ENCODE measurements at places on chromosomes 5 and 9.

DNA sequence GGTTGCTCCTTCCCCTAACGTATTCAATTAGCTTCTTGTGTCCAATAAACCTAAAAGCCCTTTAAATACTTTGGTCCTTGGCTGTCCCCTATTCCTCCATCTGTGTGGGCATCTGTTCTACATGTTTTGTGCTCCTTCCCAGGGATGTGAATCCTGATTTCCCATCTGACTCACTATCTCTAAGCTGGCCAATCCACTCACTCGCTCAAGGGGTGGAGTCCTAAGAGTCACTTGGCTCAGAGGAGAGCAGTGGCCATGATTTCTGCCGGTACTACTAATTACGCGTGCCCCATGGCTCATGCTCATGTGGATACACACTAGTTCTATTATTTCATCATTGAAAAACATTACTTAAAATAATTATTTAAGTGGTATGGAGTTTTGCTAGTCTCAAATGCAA, 89.6 kb downstream of the TAF11L14 start:
- no peak for DNase-seq

GRCh38 chr9:79574136-79574535, 2.4 kb downstream of the TLE4 start:
- no peak for DNase-seq

DNA sequence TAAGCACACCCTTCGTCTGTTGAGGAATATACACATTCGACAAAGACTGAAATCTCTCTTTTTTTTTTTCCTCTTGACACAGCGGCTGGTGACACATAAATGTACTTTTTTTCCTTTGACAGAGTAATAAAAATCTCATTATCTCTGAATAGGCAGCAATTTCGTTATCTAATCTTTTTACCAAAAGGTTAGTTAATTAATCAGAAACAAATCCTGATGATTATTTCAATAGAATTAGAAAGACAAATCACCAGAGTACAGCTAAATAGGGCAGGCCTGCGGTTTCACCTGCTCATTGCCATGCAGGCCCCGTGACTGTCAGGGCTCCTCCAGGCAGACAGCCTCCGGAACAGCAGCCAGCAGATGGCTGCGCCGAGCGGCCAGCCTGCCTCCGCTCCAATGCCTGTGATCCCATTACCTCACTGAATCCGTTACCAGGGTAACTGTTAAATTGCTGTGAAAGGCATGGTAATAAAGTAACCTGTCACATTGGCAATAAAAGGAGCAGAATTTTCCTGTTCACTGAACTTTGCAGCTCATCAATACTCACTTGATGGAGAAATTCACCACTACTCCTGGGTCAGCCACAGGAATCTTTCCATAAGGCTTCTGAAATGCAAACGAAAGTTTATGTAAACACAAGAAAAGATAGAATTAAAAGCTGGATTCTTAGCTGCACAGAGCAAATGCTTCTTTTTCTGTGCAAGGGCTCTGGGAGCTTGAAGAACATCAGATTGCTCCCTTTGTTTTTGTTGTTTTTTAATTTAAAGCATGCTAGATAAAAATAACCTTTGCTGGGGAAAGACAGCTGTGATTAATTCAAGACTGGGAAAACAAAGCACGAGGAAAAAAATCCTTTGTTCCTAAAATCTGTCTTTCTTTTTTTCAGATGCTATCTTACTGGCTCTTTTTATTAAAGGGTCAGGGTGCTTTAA, 666.4 kb upstream of the ZNF608 start:
- DNase-seq = no peak

- no peak for DNase-seq
These were observed 352.9 kb downstream of the CDH10 start for GRCh38 chr5:24291916-24292315.

Data from HS-27A (cell line).